ENCODE measurements at places on chromosomes 3 and 15. TPM values are rescaled to one million over a fixed set of nuclear protein-coding genes. Genes with fewer than 3 reads are reported as not detected.

DNA sequence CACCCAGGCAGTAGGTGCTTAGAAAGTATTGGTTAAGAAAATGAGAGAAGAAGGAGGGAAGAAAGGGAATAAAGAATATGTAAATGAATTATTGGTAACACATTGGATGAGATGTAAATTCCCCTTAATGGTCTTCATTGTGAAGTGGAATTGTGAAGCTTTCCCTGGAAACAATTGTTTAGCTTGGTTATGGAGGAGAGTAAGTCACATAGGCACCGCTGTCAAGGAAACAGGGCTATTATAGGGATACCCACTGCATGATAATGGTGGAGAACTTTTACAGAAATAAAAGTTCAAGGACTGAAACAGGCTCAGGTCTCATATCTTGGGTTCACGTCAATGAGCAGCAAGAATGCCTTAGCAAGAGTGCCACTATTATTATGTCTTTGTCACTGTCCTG, 9.5 kb downstream of the SYNPR start:
- no peaks in the 10 kb centered on the region for H3K36me3 ChIP-seq
- no peak for DNase-seq
- no peak overlapping the region for H3K27ac ChIP-seq
- no peak overlapping the region for H3K4me3 ChIP-seq

Gene GOLGA8J
- total RNA-seq, result not detected

- H3K4me3 ChIP-seq, result no peak overlapping the region
- no peaks in the 10 kb centered on the region for H3K27me3 ChIP-seq
- peaks cover 63% of the 10 kb centered on the region for H3K4me1 ChIP-seq
These were observed 1.4 kb upstream of the ATP13A3 start for GRCh38 chr3:194488055-194488742.

Gene GCSAM
- not detected for total RNA-seq

DNA sequence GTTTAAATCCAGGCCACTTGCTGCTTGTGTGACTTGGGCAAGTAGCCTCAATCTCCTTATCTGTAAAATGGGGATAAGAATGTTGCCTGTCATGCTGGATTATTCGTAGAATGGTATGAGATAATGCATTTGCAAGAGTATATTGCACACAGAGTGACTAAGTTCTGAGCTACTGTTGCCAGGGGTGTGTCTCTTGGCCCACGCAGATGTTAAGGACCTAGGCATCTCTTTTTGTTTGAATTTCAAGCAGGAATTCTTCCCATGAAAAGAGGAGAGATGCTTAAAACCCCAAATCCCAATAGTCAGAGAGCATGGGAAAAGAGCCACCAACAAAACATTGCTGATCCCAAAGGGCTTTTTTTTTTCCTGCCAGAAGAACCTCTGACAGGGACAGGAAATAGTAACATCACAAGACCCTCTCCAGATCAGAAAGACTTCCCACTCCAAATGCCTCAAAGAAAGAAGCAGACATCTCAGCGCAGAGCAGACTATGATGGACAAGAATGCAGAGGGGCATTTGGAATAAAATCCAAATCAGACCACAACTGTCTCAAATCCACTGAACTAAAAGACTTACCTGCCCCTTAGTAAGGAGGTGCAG, 90.5 kb downstream of the MRPL46 start:
- H3K36me3 ChIP-seq, result no peaks in the 10 kb centered on the region
- H3K27me3 ChIP-seq, result peaks cover 54% of the 10 kb centered on the region
- no peak overlapping the region for H3K27ac ChIP-seq
- no peaks in the 10 kb centered on the region for H3K4me1 ChIP-seq
- H3K4me3 ChIP-seq, result no peak overlapping the region

Data from HCT116 (cell line).